ENCODE measurements at places on chromosomes 4 and X.

DNA sequence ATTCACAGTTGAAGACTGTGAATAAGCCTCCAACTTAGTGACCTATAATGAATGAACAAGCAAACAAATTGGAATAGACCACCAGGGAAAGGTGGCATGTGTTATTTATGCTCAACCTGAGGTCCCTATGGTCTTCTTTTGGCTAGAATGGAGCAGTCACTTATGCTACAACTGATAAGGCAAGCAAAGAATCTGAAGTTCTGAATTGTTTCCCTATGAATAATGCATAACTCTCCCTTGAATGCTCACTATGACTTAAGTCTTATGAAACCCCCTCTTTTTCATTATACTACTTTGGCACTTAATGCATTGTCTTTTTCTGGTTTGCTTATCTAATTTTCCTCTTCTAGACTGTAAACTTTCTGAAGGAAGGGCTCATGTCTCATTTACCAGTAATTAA lies 2.6 kb downstream of the GIMD1 start:
- H3K4me3 ChIP-seq, result no peak overlapping the region
- H3K4me1 ChIP-seq, result no peaks in the 10 kb centered on the region
- no peak for DNase-seq

DNA sequence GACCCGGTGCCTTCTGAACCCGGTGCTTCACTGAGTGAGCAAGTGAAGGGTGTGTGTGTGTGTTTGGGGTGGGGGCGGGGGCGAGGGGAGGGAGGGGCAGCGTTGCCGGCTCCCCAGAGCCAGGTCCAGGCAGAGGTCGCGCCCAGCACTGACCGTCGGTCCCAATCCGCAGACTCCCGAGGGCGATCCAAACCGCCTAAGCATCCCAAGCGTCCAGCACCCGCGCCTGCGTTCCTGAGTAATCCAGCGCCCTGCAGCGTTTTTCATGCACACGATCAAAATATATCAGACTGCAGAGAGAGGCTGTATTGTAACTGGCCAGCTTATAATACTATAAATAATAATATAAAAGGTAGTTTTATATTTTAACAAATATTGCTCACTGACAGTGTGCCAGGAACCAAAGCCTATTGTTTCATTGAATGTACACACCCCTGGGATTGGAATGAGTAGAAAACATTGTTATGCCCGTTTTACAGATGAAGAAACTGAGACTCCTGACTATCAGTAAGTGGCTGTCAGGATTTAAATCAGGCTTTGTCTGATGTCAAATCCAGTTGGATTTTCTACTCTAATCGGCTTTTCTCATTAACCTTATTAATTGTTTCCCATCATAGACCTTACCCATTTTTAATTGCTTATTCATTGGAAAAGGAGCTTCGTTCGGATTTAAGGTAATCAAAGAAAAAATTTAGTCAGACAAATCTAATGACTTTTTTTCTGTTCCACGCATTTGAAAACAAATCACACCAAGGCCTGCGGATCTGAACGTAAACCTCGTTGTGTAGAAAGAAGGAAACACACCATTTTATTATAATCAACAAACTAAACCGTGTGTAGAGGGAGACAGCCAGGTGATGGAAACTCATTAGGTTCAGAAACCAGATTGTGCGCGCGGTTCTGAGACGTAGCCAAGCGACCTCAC lies 4.0 kb upstream of the NKX3-2 start:
- no peak for DNase-seq
- H3K36me3 ChIP-seq, result no peaks in the 10 kb centered on the region

- H3K27me3 ChIP-seq, result no peaks in the 10 kb centered on the region
- H3K4me1 ChIP-seq, result peaks cover 5% of the 10 kb centered on the region
- no peak overlapping the region for H3K27ac ChIP-seq
- no peaks in the 10 kb centered on the region for H3K36me3 ChIP-seq
Observed at GRCh38 chr4:38752372-38752940, 30.3 kb downstream of the TLR10 start.

- no peak overlapping the region for H3K4me3 ChIP-seq
- DNase-seq, result no peak
- no peaks in the 10 kb centered on the region for H3K36me3 ChIP-seq
- H3K4me1 ChIP-seq, result no peaks in the 10 kb centered on the region
- no peak overlapping the region for H3K27ac ChIP-seq
Observed at GRCh38 chr4:120659616-120660170, 262.8 kb downstream of the PRDM5 start.

DNA sequence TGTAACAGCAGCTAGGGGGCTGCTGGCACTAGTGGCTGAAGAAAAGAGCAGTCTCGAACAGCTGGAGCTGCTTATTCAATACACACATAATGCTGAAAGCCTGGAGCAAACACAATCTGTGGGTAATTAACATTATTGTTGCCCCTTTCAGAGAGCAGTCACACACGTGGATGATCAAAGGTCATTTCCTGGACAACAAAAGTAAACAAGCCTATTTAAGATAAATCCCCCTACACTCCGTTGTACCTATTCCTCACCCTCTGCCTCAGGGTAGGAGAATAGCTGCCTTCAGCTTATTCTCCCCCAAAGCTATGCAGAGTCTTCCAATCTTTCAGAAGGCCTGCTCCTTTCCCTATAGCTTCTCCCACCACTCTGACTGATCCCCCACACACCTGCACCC lies 803.9 kb downstream of the C4orf33 start:
- no peak overlapping the region for H3K27ac ChIP-seq
- H3K36me3 ChIP-seq, result no peaks in the 10 kb centered on the region
- DNase-seq, result no peak
- no peak overlapping the region for H3K4me3 ChIP-seq
- H3K27me3 ChIP-seq, result no peaks in the 10 kb centered on the region

DNA sequence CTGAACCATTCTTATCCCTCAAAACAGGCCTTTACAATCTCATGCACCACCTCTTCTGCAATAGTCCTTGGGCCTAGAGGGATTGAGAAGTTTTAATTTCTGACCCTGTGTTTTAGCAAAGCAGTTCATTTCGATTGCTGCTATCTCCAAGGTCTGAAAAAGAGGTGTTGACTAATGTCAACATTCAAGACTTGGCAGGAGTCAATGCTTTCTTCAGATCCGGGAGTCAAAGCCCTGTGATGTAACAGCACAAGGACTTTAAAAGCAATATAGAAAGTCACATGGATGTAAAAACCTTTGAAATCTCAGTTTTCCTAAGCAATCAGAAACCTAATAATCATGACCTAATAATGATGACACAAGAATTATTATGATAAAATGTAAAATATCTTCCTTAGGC lies 133.8 kb downstream of the ADAM29 start:
- H3K4me3 ChIP-seq, result no peak overlapping the region
- DNase-seq, result no peak
- no peak overlapping the region for H3K27ac ChIP-seq
- H3K4me1 ChIP-seq, result 0 out of 2 replicates have a peak, but pooled peaks cover 1% of the 10 kb centered on the region
- no peaks in the 10 kb centered on the region for H3K36me3 ChIP-seq

- no peak overlapping the region for H3K27ac ChIP-seq
- H3K4me3 ChIP-seq, result no peak overlapping the region
- no peak for DNase-seq
- H3K36me3 ChIP-seq, result no peaks in the 10 kb centered on the region
Observed at GRCh38 chrX:41982953-41983352, 59.6 kb upstream of the CASK start.

- no peaks in the 10 kb centered on the region for H3K4me1 ChIP-seq
- H3K27ac ChIP-seq, result no peak overlapping the region
- no peak for DNase-seq
- H3K4me3 ChIP-seq, result no peak overlapping the region
- H3K27me3 ChIP-seq, result no peaks in the 10 kb centered on the region
Observed at GRCh38 chrX:39397561-39398199, 596.4 kb downstream of the MID1IP1 start.

- H3K27ac ChIP-seq, result no peak overlapping the region
- no peaks in the 10 kb centered on the region for H3K4me1 ChIP-seq
- H3K36me3 ChIP-seq, result no peaks in the 10 kb centered on the region
- H3K4me3 ChIP-seq, result no peak overlapping the region
- no peaks in the 10 kb centered on the region for H3K27me3 ChIP-seq
- no peak for DNase-seq
Observed at GRCh38 chrX:46599051-46599560, 25.5 kb downstream of the CHST7 start.

- no peaks in the 10 kb centered on the region for H3K36me3 ChIP-seq
- no peaks in the 10 kb centered on the region for H3K27me3 ChIP-seq
- no peak overlapping the region for H3K4me3 ChIP-seq
Observed at GRCh38 chr4:142725886-142726285, 120.2 kb downstream of the INPP4B start.
